Myocyte (in vitro differentiated cells): ENCODE measurements at places on chromosomes 5 and 9. TPM values are rescaled to one million over a fixed set of nuclear protein-coding genes. Genes with fewer than 3 reads are reported as not detected.

ZBTB26 gene
- total RNA-seq = 3.8 and 7.0 TPM in 2 replicates

LCN15 gene
- total RNA-seq = not detected in 2 replicates

CNTLN gene
- 6.5 and 7.4 TPM in 2 replicates for total RNA-seq

NMUR2 gene
- not detected in 2 replicates for total RNA-seq

ALDH1A1 gene
- total RNA-seq = 199 and 255 TPM in 2 replicates

FOXD4L4 gene
- total RNA-seq = 0.16 TPM in 1 of 2 replicates, not detected in the other

TPRN gene
- 19.5 and 25.3 TPM in 2 replicates for total RNA-seq

TAF11L5 gene
- not detected in 2 replicates for total RNA-seq

SH3RF2 gene
- total RNA-seq = 1.1 and 1.9 TPM in 2 replicates

ABO gene
- total RNA-seq = not detected in 2 replicates

MRPL50 gene
- total RNA-seq = 15.8 and 20.2 TPM in 2 replicates

ARHGEF39 gene
- not detected in 2 replicates for total RNA-seq

RNF38 gene
- 19.4 and 21.0 TPM in 2 replicates for total RNA-seq

LRRC70 gene
- 0.19 TPM in 1 of 2 replicates, not detected in the other for total RNA-seq

PHF24 gene
- not detected in 2 replicates for total RNA-seq

NFIB gene
- 8.9 and 9.1 TPM in 2 replicates for total RNA-seq

PRSS3 gene
- not detected in 2 replicates for total RNA-seq

CDC20B gene
- not detected in 2 replicates for total RNA-seq

PCDHGA11 gene
- total RNA-seq = 2.0 and 2.1 TPM in 2 replicates

LTC4S gene
- 0.94 and 1.0 TPM in 2 replicates for total RNA-seq

FRRS1L gene
- total RNA-seq = not detected in 2 replicates

KYAT1 gene
- total RNA-seq = 9.9 and 13.5 TPM in 2 replicates

SIT1 gene
- total RNA-seq = not detected in 2 replicates

GABRB2 gene
- 0.64 and 1.9 TPM in 2 replicates for total RNA-seq

SLC46A2 gene
- total RNA-seq = not detected in 2 replicates

CD14 gene
- 0.21 and 0.64 TPM in 2 replicates for total RNA-seq
